Natural killer cell (primary cell): ENCODE measurements at places on chromosomes 3 and 15.

DNA sequence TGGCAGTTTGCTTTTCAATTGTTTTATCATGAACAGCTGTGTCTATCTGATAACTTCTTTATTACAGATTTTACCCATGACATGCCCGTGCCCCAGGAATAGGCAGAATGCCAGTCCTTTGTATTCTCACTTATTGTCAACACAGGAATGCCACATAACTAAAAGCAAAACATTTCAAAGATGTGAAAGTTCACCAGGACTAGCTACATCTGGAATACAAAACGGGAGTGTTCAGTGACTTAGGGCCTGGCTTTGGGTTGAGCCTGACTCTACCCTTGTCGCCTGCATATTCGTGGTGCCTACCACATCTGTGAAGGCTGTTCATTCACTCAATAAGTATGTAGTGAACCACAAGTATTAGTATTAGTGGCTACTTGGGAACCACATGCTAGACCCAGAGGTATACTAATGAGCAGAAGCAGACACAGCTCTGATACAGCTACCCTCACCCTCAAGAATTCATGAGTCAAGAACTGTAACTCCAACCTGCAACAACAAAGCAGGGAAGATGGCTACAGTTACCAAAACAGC is 2.9 kb downstream of the TNFSF10 start:
- DNase-seq, result peak; percentile 49

- DNase-seq, result no peak
Measured at GRCh38 chr3:123723522-123724168, 138.8 kb upstream of the HACD2 start.

GRCh38 chr15:78212546-78213424 is 21.6 kb downstream of the ACSBG1 start:
- no peak for DNase-seq

GRCh38 chr3:165549665-165550064 is 287.6 kb downstream of the BCHE start:
- DNase-seq, result no peak

GRCh38 chr3:10918011-10918410 is 74.5 kb upstream of the SLC6A1 start:
- no peak for DNase-seq

GRCh38 chr3:172106989-172107388 is 67.6 kb downstream of the FNDC3B start:
- peak; percentile 89 for DNase-seq

DNA sequence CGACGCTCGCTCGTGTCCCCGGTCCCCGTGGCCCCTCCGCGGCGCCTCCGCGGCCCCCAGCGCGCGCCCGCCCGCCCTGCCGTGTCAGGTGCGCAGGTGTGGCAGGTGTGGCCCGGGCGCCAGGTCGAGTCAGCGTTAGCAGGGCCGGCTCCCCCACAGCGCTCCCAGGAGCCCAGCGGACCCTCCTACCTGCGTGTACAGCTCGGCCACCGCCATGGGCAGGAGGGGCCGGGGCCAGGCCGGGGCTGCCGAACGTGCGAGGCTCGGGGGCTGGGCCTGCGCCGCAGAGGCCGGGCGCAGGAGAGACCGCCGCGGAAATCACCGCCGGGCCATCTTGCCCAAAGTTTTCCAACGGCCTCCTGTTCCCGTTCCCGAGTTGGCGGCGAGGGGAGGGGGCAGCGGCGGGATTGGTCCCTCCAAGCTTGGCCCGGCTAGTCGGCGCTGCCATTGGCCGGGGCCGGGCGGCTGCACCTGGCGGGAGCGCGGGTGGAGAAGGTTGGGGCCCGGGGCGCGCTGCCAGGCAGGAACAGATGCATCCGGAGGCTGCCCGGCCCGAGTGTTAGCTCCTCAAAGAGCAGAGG is at the start of gene MYO5C:
TSS of gene MYO5C (minus strand) at position 384 of the 581 bp plus-strand sequence. CDS start at position 216, 168 bp downstream.
- DNase-seq, result no peak

- DNase-seq, result no peak
Measured at GRCh38 chr3:127753338-127753737, 69.0 kb downstream of the MGLL start.
